ENCODE measurements at places on chromosomes 11 and 22.

DNA sequence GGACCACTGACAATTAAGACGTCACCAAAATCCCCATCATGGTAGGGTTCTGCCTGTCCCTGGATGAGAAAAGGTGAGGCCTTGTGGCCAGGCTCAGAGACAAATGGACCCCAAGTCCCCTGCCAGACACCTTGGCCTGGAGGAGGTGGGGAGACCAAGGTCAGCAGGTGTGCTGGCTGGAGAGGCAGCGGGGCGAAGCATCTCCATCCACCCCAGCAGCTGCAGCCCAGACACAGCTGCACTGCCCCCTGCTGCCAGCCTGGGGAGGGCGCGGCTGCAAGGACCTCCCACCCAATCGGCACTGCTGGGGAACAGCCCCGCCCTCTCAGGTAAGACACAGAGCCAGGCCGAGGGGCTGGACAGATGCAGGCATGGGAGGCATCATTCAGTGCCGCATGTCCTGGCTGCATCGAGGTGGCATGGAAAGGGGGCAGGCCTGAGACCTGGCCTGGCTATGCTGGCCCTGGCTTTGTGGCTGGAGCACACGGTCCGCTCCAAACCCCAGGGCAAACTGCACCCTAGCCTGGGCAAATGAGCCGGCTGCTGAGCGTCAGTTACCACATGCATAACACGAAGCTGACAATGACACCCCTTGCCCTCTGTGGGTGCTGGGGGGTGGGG is 12.2 kb upstream of the MFNG start:
- H3K4me1 ChIP-seq, result peaks cover 30% of the 10 kb centered on the region
- H3K4me3 ChIP-seq, result no peak overlapping the region
- no peak overlapping the region for H3K27ac ChIP-seq
- no peak for DNase-seq

- no peaks in the 10 kb centered on the region for H3K36me3 ChIP-seq
- peaks cover 17% of the 10 kb centered on the region for H3K27me3 ChIP-seq
- no peak overlapping the region for H3K4me3 ChIP-seq
- DNase-seq, result no peak
- no peaks in the 10 kb centered on the region for H3K4me1 ChIP-seq
These were observed 16.1 kb upstream of the NTM start for GRCh38 chr11:131354251-131354701.

GRCh38 chr11:58227956-58228615 is 632 bp downstream of the OR10Q1 start:
- H3K36me3 ChIP-seq, result no peaks in the 10 kb centered on the region
- H3K27ac ChIP-seq, result no peak overlapping the region
- no peak overlapping the region for H3K4me3 ChIP-seq
- no peak for DNase-seq
- no peaks in the 10 kb centered on the region for H3K27me3 ChIP-seq
- no peaks in the 10 kb centered on the region for H3K4me1 ChIP-seq

DNA sequence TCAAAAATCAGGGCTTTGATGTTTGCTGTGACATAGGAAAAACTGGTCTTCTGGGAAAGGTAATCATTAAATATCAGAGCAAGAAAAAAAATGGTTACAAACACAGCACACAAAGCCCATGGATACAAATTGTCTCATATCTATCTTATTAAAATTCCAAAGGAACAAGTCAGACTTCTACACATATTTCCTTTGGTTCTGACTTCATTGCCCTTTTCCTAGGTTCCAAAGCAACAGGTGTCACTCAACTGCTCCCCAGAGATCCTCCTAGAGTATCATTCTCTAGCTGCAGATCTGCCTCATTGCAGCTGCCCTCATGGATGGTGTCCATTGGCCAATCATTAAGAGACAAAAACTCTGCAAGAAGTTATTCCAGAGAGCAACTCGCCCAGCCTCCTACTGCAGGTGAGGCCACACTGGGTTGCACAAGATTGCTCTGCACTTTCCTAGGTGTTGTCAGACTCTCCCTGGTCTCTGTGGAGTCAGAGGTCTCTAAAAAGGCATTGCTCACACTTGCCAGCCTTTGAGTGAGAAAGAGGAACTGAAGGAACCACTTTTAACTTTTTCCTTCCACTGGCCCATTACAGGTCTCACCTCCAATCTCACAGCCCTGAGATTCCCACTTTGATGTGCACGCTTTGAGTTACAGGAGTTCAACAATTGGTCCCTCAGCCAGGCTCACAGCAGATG is 5.7 kb downstream of the DRICH1 start:
- no peak overlapping the region for H3K4me3 ChIP-seq
- no peaks in the 10 kb centered on the region for H3K36me3 ChIP-seq
- H3K27ac ChIP-seq, result no peak overlapping the region
- DNase-seq, result no peak
- no peaks in the 10 kb centered on the region for H3K4me1 ChIP-seq

DNA sequence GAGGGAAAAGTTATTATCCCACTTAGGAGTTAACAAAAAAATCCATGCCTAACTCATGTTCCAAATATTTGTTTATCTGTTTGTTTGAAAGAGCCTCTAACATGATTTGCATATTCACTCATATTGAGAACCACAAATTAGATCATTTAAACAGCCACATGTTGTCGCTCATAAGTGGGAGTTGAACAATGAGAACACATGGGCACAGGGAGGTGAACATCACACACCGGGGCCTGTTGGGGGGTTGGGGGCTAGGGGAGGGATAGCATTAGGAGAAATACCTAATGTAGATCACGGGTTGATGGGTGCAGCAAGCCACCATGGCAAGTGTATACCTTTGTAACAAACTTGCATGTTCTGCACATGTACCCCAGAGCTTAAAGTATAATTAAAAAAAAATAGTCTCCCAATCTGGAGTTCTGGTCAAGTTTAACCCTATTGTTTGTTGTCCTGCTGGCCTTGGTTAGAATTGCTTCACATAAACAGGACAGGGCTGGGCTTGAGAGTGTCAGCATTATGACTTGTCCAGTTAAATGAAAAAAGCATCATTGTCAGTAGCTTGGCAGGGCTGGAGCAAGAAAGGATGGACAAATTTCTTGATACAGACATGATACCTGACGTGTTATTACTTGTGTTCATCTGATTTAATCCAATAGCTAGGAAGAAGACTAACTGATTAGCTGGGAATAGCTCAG is 57.8 kb upstream of the PSMA1 start:
- H3K36me3 ChIP-seq, result no peaks in the 10 kb centered on the region
- no peak overlapping the region for H3K4me3 ChIP-seq
- no peaks in the 10 kb centered on the region for H3K27me3 ChIP-seq
- no peak overlapping the region for H3K27ac ChIP-seq

DNA sequence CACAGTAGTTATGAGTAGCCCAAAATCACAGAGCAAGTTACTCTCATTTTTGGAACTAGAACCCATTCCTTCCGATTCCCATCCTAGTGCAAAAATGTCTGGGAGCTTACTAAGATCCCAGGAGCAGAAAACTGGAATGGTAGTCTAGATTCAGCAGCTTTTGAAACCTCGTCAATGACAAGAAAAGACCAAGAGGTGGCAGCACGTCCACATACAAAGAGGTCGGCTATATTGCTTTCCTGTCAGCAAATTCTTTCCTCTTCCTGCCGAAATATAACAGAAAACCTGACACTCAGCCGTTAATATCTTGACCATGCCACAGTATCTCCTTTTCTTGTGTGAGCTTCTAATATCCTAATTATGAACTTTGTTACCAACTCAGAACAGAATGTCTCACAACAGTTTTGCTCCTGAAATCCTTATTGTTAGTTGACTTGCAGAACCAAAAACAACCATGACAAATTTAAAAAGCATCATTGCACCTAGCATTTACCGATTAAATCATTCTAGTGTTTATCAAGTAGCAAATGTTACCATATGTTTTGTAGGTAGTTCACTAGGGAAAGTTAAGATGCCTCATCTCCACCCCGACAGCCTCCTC is 92.8 kb upstream of the OR9G4 start:
- H3K36me3 ChIP-seq, result no peaks in the 10 kb centered on the region
- H3K4me1 ChIP-seq, result peaks cover 8% of the 10 kb centered on the region
- H3K27ac ChIP-seq, result no peak overlapping the region
- H3K4me3 ChIP-seq, result no peak overlapping the region
- no peaks in the 10 kb centered on the region for H3K27me3 ChIP-seq

- peak; percentile 98 for DNase-seq
- peak overlapping the region; percentile 91 for H3K27ac ChIP-seq
- H3K36me3 ChIP-seq, result no peaks in the 10 kb centered on the region
- H3K4me1 ChIP-seq, result peaks cover 45% of the 10 kb centered on the region
- H3K4me3 ChIP-seq, result peak overlapping the region; percentile 24
These were observed 21.4 kb upstream of the EHF start for GRCh38 chr11:34599406-34599945.

- no peak overlapping the region for H3K4me3 ChIP-seq
- peak overlapping the region; percentile 74 for H3K27ac ChIP-seq
- peak; percentile 37 for DNase-seq
- no peaks in the 10 kb centered on the region for H3K27me3 ChIP-seq
- peaks cover 75% of the 10 kb centered on the region for H3K4me1 ChIP-seq
- peaks cover 25% of the 10 kb centered on the region for H3K36me3 ChIP-seq
These were observed 11.6 kb downstream of the PISD start for GRCh38 chr22:31650391-31650790.

DNA sequence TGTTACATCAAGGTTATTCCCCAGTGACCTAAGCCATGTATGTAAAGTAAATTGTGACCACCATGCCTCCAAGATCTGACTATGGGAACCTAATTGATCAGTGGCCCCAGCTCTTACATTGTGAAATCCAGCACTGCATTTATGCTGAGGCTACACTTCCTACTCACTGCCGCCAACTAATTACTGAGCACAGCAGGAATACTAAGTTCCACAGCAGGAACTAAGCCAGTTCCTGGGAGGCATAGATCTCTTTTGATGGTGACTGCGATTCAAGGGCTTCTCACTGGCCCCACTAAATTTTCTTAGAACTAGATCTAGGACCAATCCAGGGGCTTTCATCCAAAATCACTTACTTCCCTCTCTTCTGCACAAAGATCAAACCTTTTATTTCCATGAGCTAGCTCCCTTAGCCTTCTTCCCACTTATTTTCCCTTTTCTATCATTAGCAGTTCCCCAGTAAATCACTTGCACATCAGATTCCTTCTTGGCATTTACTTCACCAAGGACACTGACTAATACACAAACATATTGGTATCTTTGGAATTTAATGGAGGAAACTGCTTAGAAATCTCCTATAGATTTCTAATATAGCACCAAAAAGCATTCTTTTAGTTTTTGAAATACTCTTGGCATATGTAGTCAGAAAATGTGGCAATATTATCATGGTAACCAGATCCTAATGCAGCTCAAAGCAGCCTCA is 46.0 kb downstream of the CNTN5 start:
- H3K4me1 ChIP-seq, result no peaks in the 10 kb centered on the region
- DNase-seq, result no peak
- H3K27me3 ChIP-seq, result no peaks in the 10 kb centered on the region

DNA sequence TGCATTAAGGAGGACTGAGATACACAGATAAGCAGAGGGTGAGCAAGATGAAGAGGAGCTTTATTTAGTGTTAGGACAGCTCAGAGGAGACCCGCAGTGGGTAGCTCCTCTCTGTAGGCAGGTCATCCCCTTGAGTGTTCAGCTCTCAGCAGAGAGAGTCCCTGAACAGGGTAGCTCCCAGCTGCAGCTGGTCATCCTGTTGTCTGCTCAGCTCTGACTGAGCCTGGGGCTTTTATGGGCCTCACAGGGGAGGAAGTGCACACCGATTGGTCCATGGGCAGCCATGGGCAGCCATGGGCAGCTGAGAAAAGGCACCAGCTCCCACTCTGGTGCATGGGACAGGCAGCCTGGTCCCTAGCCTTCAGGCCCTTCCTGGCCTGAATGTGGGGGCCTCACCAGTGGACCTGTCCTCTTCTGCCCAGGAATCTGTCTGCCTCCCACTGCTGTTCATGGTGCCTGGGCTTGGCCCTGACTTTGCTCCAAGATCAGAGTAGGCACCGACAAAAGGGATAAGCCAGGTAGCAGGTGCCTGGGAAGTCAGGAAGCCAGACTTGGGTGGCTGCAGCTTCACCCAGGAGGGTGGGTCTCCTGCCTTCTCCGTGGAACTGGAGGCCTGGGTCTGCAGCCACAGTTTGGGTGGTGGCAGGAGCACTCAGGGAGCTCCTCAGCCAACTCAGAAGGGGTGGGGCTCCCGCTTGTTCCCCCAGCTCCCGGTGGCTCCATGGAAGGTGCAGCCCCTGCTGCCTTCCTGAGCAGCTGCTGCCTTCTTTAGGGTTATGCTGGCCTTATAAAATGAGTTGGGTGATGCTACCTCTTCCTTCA is 54.7 kb downstream of the MYEOV start:
- no peaks in the 10 kb centered on the region for H3K27me3 ChIP-seq
- peak overlapping the region; percentile 38 for H3K27ac ChIP-seq
- peaks cover 57% of the 10 kb centered on the region for H3K36me3 ChIP-seq
- DNase-seq, result no peak

DNA sequence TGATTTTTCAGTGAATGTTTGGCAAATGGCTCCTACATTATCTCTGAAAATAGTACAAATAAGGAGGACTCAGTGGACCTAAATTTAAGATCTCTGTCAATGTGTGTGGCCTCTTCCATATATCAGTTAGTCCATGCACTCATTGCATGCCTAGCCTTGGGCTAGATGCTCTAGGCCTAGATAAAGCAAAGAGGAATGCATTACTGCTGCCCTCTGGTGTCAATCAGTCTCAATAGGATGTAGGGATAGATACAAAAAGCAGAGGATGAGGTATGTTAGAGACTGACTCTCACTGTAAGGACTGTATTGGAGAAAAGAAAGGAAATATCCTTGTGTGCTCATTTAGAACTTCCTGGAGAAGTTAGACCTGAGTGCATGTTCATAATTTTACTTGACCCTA is 42.0 kb downstream of the MS4A2 start:
- H3K27me3 ChIP-seq, result no peaks in the 10 kb centered on the region
- H3K36me3 ChIP-seq, result no peaks in the 10 kb centered on the region
- H3K4me3 ChIP-seq, result no peak overlapping the region
- no peak overlapping the region for H3K27ac ChIP-seq
- DNase-seq, result peak; percentile 45
- H3K4me1 ChIP-seq, result no peaks in the 10 kb centered on the region

DNA sequence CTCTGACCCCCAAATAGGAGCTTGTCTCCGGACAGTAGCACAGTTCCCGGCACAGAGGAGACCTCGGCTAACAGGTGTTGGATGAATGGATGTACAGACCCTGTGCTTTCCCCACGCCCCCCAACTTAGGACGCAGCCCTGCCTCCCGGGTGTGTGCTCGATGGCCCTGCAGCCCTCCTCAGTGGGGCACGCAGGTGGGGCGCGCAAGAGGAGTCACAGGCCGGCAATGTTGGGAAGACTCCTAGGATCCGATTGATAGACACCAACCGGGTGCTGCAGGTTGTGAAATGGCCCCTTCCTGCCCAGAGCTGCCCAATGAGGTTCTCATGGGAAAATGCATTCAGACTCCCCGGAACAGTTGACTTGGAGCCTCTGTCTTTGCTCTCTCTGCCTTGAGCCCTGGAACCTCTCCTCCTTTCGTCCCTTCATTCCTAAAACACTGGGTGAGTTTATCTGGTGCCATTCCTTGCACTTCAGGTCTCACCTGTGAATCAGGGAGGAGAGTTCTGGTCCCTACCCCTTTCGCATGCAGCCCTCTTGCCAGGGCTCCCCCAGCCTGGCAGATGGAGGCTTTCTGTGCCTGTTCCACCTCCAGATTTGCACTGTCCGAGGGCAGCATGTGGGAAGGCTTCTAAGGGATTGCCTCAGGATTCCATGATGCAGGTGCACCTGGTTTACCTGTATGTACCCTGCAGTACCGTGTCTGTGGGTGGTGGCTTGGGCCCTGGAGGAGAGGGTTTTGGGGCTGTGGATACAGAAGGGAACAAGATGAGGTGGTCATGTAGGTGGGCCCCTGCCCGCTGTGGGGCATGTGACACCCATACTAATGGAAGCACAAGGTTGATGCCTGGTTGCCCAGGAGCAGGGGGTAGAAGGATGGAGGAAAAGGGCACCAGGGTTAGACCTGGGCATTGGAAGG is 1.2 kb downstream of the MICALL1 start:
- H3K27ac ChIP-seq, result peak overlapping the region; percentile 40
- H3K4me3 ChIP-seq, result peak overlapping the region; percentile 81
- H3K27me3 ChIP-seq, result no peaks in the 10 kb centered on the region
- peak; percentile 56 for DNase-seq
- H3K4me1 ChIP-seq, result peaks cover 41% of the 10 kb centered on the region
- H3K36me3 ChIP-seq, result peaks cover 13% of the 10 kb centered on the region
